GM12878 (cell line): ENCODE measurements at places on chromosomes 4 and X.
A peak's percentile ranks its signal among the peaks of the same experiment; 100 is the strongest.

DNA sequence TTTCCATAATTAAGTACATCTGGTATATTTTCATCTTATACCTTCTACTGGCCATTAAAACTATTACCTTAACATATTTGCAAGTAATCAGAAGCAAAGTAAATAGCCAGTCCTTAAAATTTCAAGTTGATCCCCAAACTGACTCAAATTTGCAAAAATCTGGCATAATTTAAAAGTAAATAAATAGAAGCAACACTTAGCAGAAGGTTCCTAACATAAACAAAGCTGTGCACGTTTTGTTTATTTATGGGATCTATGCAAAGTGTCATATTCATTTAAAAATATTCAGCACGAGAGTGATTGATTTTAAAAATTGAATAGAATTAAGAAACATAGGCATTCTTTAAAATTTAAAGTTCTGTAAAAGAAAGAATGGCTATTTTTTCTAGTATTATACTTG, 9.8 kb upstream of the CXXC4 start:
- no peak for DNase-seq

DNA sequence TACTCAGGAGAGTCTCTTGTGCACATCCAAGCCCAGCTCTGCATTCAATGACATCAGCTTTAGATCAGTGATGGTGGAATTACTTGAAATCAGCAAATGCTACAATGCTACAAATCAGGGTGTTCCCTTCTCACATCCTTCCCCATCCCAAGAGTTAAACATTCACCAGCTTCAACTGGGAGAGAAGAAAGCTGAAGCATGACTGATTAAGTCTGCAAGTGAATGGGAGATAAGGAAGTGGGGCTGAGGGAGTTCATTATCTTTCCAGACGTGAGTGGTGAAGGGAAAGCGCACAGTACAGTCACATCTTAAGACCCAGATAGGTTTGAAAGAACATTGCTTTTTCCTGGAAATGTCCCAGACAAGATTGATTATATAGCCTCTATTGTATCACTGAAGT, 26.2 kb upstream of the MAP9 start:
- no peak for DNase-seq

- no peak for DNase-seq
Observed at GRCh38 chr4:16582526-16582925, 315.9 kb downstream of the LDB2 start.

DNA sequence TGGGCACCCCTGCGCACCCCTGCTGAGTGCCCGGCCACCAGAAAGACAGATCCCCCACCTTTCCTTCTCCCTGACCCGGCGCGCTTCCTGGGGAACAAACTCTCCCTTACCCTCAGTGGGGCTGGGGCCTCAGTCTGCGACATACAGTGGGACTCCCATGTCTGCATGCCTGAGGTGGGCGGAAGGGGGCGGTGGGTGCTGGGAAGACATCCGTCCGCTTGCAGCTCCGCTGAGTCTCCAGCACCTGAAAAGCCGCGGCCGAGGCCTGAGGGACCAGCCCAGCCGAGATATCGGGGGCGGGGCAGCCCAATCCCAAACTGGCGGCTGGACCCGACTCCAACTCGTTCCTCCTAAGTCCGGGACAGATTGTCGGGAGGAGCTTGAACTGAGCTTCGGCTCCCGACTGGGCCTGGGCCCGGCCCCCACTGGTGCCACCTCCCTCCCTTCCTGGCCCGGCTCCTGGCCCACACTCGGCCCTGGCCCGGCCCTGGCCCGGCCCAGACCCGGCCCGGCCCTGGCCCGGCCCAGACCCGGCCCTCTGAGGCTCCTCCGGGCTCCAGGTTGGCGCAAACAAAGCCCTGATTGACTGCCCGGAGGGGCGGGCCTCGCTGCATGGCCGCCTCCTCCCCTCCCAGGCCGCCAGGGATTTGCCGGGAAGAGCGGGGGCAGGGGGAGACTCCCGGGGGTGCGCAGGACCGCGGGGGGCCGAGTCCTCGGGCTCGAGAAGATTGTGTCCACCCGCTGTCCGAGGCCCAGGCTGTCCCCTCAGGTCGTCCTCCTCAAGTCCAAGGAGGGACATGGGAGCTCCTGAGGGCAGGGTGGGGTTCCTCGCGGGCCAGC, 877 bp upstream of the SLC16A2 start:
- DNase-seq: no peak

DNA sequence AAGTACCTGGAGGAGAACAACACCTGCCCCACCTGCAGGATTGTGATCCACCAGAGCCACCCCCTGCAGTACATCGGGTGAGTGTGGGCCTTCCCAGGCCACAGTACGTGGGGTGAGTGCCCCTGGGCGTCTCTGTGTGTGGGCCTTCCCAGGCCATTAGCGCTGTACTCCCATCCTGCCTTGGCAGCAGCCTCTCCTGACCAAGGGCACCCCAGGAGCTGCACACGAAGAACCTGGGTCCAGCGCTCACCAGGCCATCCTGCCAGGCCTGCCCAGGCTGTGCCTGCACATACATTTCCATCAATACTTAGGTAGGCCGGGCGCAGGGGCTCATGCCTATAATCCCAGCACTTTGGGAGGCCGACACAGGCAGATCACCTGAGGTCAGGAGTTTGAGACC, 29.3 kb downstream of the PCGF3 start:
- no peak for DNase-seq

DNA sequence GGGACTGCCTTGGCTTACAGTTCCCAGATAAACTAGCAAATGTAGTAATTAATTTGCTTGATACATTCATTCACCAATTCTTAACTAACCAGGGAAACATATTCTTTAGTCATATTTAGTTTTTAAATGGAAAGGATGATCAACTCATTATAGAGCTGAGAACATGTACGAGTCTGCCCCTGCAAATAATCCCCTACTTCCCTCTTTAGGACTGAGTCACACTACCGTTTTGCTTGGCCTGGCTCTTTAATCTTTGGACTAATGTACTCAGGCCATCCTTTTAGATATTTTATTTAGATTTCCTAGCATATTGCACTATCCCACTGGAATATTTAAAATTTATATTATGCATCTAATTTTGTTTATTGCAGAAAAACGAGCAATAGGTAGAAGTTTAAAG, 105.5 kb upstream of the LCORL start:
- DNase-seq: no peak

DNA sequence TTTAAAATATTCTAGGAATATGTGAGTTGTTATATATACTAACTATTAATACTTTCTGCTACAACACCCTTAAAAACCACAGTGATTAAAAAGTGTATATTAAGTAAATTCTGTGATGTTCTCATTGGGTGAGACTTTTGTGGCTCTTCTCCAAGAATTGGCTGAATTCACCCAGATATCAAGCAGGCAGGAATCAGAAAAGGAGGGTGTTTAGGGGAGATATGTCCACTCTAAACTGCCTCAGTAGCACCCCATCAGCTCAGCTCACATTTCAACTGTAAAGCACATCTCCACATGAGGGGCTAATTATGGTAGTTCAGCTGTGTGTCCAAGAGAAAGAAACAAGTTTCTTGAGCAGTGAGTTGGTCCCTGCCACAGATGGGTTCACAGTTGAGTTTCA, 165.0 kb downstream of the GALNTL6 start:
- no peak for DNase-seq

- DNase-seq: no peak
Observed at GRCh38 chrX:70411475-70411874, 11.6 kb upstream of the GDPD2 start.

- DNase-seq: no peak
Observed at GRCh38 chr4:116092961-116093360, 979.5 kb upstream of the NDST4 start.

GRCh38 chr4:41145571-41146078, 68.7 kb downstream of the APBB2 start:
- DNase-seq: peak; percentile 31

- peak; percentile 45 for DNase-seq
Observed at GRCh38 chr4:113899271-113900070, 80.0 kb downstream of the ARSJ start.

DNA sequence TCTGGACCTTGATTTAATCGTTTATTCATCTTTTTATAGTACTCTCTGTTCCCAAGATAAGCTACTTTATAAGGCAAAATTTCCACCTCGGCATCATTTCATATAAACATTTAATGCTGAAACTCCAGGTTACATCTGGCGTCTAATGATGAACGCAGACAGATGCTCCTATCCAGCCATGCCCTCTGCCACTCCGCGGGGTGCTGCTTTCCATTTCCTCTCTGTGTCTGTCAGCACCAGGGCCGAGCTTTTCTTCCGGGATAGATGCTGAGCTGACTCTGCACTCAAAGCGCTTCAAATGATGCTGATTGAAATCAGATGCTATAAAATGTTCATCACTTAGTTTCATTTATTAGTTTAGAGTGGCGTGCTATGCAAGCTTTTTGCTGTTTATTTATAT, 80.5 kb upstream of the HELT start:
- no peak for DNase-seq

DNA sequence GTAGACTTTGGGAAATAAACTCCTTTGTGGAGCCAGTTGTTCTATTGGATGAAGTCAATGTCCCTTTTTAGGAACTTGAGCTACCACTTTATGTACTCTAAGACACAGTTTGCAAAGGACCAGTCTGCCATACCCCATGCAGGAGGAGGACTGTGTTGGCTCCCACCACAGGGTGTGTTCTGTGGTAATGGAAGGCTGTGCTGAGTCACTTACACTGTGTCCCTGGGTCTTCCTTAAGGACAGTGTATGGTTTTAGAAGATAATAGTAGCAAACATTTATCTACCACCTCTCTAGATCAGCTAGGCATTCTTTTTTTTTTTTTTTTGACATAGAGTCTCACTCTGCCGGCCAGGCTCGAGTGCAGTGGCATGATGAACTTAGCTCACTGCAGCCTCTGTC, 184.0 kb upstream of the PGRMC2 start:
- no peak for DNase-seq

DNA sequence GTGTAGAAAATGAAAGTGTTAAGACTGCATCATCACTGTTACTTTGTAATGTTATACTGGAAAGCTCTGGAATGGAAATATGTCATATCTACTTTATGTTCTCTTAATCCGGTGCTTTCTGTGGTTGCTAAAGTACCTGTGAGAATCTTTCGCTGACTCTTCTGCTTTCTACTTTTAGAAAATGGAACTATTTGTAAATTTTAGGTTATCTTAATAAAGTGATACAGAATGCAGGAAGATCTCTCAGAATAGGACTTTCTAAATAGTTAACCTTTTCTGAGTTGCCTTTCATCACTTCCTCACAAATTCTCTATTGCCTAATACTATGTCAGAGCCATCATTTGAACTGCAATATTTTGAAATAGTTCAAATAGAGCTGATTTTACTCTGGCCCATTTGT, 69.3 kb downstream of the BMP2K start:
- peak; percentile 5 for DNase-seq

DNA sequence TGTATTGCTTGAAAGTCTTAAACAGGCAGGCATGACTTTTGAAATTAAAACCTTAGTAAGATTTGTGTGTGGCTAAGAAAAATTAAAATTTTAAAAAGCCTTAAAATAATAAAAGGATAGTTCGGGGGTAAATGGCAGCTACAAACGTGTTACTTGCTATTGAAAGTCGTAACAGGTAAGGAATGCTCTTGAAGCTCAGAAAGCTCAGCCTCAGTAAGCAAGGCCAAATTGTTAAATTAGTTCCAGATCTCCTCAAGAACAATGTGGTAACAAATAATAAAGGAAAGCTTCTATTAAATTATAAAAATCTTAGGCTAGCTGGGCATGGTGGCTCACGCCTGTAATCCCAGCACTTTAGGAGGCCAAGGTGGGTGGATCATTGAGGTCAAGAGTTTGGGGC, 25.5 kb downstream of the PRMT9 start:
- DNase-seq: no peak

- no peak for DNase-seq
Observed at GRCh38 chrX:17033225-17033624, 86.8 kb downstream of the REPS2 start.

DNA sequence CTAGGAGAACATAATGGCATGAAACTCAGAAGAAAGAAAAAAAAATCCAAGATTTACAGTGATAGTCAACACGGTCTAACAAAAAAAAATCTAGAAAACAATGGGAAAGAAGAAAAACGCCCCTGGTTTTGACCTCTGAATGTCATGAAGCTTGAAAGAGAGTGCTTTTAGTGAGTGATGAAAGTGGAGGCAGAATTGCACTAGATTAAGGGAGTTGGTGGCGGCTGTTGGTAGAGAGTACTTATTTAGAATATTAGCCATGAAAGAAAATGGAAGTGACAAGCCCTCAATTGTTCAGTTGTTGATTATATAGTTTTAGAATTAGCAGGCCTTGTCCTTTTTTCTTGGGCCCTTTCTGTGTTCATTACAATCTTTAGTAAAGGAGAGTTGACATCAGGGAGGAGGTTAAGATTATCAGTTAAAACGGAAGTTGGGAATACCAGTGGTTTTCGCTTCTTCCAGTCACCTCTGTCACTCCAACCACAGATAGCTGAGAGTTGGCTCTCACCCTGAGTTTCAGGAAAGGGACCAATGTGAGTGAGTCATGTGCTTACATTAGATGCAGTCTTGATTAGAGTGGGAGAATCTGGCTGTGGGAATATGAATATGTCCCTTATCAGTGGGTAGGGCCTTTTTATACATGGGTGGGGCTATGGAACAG, 29.7 kb downstream of the EREG start:
- DNase-seq: no peak

DNA sequence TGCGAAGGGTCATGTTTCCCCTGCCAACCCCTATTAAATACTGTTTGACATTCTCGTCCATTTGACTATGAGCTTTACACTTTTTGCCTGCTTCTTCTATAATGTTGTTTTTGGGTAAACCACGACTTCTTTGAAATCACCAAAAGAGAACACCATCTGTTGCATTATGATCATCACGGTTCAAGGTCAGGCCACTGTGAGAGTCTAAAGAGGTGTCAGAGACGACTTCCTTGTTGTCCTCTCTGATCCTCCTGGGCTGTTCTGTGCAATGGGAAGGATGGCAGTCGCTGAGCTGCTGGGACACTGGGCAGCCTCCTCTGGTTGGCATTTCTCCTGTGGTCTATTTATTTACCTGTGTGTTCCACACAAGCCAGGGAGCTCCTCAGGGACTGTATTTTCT, 137.5 kb downstream of the RASL11B start:
- no peak for DNase-seq

GRCh38 chr4:184747034-184747830, 13.3 kb upstream of the CENPU start:
- no peak for DNase-seq

- DNase-seq: no peak
Observed at GRCh38 chr4:102623622-102624021, 122.5 kb downstream of the NFKB1 start.

DNA sequence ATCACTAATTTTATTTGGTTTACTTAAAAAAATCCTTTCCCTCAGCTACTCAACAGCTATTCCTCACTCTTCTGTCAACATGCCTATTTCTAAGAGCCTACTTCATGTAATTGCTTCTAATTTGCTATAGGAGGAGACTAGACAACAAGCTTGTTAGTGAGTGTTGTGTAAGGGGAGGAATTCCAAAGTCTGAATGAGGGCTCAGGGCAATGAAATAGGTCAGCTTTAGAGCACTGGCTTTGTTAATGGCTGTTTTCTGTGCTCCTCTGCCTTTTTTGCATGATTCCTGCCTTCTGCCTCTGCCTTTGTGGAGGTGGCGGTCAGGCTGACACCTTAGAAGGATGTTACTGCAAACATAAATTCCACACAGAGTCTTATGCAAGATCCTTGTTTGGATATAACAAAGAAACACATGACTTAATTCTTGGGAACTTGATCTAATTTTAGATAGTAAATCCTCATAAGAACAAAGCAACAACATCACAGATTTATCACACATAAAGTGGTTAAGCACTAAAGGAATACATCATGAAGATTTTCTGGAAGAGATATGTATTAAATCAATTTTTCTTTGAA, 15.0 kb upstream of the PAGE1 start:
- no peak for DNase-seq
